ENCODE measurements at places on chromosomes 3 and 15.

GRCh38 chr15:22259881-22260421, 179.6 kb downstream of the OR4M2 start:
- no peak for DNase-seq

- peak; percentile 2 for DNase-seq
Observed at GRCh38 chr15:76058714-76059319, 968 bp upstream of the TMEM266 start.

DNA sequence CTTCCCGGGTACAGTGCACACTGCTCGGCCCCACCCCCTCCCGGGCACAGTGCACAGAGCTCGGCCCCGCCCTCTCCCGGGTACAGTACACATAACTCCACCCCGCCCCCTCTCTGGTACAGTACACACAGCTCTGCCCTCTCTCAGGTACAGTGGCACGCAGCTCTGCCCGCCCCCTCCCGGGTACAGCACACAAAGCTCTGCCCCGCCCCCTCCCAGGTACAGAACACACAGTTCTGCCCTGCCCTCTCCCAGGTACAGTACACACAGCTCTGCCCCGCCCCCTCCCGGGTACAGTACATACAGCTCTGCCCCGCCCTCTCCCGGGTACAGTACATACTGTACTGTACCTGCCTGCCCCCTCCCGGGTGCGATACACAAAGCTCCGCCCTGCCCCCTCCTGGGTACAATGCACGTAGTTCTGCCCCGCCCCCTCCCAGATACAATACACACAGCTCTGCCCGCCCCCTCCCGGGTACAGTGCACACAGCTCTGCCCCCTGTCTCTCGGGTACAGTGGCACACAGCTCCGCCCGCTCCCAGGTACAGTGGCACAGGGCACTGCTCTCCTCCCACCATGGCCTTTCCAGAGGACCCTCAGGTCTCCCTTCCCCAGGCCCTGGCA, 16.4 kb upstream of the PRR20G start:
- DNase-seq, result peak; percentile 99

DNA sequence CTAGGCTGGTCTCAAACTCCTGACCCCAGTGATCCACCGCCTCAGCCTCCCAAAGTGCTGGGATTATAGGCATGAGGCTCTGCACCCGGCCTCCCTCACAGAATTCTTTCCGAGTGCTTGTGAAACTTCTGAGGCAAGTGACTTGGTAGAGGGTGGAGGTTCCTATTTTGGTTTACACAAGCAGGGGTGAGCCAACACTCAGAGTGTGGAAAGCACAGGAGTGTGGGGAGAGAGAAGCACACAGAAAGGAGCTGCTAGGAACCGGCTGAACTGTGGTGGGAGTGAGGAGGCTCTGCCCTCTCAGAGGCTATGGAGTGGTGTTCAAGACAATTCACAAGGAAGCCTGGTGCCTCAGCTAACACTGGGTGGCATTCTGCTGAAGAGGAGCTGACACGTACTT, 7.7 kb downstream of the CAPN3 start:
- DNase-seq, result no peak

DNA sequence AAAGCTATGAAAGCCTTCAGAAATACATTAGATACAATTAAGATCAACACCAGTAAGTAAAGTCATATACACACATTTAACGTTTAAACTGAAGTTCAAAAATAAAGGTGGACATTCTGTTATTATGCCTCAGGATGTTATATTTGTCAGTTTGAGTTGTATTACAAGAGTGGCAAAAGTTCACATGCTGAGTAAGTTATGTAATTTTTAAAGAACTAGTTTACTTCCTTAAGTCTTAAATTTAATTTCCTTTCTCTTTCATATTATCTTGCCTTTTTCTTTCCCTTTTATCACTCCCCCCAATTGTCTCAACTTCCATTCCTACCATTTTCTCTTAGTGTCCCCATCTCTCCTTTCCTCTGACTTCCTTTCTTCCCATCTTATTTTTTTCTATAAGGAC, 4.9 kb upstream of the GPR87 start:
- no peak for DNase-seq

DNA sequence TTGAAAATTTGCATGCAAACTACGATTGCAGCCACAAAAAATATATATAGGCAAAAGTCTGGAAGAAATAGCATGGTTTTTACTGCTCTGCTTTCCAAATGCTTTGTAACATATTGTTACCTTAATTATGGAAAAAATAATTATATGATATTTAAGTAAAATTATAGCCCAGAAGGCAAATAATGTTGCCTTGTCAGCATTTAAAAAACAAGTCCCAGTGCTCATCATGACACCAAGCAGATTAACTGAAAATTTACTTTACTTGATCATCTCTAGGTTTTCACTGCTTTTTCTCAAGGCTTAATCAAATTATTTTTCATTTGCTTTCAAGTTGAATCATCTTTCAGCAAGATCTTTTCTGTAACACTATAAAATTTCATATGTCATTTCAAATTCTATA, 262.9 kb downstream of the ZMAT3 start:
- no peak for DNase-seq

GRCh38 chr15:101187820-101188636, 63.8 kb downstream of the CHSY1 start:
- no peak for DNase-seq

GRCh38 chr3:123310741-123311140, 109.0 kb downstream of the SEC22A start:
- DNase-seq, result no peak

GRCh38 chr3:170865209-170866094, 4.5 kb downstream of the RPL22L1 start:
- no peak for DNase-seq

DNA sequence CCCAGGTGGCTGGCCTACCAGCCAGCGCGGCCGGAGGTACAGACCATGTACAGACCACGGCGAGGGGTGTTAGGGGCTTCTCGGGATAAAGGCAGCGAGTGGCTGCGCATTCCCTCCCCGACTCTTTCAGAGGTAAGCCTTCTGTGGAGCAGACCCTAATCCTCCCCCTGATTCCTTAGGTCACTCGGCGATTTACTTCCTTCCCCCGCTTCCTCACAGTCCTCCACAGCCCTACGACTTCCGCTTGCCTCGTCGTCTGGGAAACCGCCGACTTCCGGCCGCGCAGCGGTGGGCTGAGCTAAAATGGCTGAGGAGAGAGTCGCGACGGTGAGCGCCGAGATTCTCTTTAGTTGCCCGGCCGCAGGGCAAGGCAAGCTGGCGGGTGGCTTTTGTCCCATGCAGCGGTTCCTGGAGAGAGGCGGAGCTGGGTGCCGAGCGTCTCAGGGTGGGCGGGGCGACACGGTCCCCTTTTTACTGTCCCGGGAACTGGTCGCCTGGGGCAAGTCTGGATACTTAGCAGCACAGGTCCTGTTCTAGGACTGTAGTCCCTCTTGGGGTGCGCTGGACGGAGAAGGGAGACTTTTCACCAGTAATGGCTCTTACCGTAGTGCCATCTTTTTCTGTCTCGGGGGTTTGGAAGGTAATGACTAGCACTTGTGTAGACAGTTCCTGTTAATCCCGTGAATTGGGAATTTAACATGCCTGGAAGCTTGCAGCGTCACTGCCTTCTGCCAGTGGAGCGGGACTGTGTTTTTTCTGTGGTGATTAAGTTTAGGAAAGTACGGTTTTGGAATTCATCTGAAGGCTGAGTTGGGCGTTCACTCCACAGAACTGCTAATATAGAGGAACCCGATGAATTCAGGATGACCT, at the start of the genes BBS4 and HIGD2B:
TSS of gene BBS4 (plus strand) at position 283 of the 870 bp plus-strand sequence. CDS start at position 304, 21 bp downstream.
TSS of gene HIGD2B (minus strand) at position 258 of the 870 bp plus-strand sequence. CDS start 9,808 bp downstream, outside the sequence.
- DNase-seq, result no peak

- peak; percentile 92 for DNase-seq
Observed at GRCh38 chr3:124834723-124835718, 52.1 kb downstream of the ITGB5 start.

- DNase-seq, result no peak
Observed at GRCh38 chr3:188605231-188605630, 451.3 kb downstream of the LPP start.

GRCh38 chr3:46378426-46378942, 7.7 kb downstream of the CCR5 start:
- DNase-seq, result no peak

GRCh38 chr3:184262764-184263179, 1.4 kb upstream of the CAMK2N2 start:
- no peak for DNase-seq

DNA sequence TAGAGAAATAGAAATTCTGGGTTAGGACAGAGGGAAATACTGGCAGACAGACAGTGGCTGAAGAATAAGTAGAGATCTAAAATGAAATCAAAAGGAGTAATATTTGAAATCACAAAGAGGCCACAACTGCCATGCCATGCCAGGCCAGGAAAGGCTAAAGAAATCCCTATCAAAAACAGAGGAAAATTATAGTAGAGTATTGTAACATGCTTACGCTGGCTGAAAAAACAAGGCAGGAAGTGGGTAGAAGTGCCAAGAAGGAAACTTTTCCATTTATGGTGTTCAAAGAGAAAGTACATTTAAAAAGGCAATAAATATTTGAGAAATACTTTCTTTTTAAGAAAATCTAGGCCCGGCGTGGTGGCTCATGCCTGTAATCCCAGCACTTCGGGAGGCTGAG, 415.7 kb downstream of the PLCL2 start:
- DNase-seq, result no peak

- DNase-seq, result no peak
Observed at GRCh38 chr3:130870423-130870822, 23.5 kb upstream of the ATP2C1 start.

DNA sequence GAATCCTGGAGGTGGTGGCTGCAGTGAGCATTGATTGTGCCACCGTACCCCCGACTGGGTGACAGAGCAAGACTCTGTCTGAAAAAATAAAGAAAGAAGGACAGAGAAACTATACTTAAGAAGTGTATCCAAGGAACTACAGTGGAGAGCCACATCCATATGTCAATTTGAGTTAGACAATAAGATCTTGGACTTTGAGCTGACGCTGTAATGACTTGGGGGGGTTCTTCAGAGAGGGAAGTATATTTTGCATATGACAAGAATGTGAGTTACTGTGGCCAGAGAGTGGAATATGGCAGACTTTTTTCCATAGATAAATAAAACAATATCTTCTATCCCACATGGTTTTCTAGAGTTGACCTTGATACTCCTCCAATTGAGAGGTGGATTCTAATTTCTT, 52.6 kb upstream of the TEX264 start:
- no peak for DNase-seq

GRCh38 chr3:127264292-127264691, 23.6 kb downstream of the PRR20G start:
- DNase-seq, result no peak

- DNase-seq, result no peak
Observed at GRCh38 chr15:52020221-52021085, 1.4 kb downstream of the MAPK6 start.

- DNase-seq, result no peak
Observed at GRCh38 chr3:50648313-50648712, 26.4 kb upstream of the DOCK3 start.

GRCh38 chr15:66876421-66876730, 174.3 kb downstream of the SMAD6 start:
- DNase-seq, result no peak

DNA sequence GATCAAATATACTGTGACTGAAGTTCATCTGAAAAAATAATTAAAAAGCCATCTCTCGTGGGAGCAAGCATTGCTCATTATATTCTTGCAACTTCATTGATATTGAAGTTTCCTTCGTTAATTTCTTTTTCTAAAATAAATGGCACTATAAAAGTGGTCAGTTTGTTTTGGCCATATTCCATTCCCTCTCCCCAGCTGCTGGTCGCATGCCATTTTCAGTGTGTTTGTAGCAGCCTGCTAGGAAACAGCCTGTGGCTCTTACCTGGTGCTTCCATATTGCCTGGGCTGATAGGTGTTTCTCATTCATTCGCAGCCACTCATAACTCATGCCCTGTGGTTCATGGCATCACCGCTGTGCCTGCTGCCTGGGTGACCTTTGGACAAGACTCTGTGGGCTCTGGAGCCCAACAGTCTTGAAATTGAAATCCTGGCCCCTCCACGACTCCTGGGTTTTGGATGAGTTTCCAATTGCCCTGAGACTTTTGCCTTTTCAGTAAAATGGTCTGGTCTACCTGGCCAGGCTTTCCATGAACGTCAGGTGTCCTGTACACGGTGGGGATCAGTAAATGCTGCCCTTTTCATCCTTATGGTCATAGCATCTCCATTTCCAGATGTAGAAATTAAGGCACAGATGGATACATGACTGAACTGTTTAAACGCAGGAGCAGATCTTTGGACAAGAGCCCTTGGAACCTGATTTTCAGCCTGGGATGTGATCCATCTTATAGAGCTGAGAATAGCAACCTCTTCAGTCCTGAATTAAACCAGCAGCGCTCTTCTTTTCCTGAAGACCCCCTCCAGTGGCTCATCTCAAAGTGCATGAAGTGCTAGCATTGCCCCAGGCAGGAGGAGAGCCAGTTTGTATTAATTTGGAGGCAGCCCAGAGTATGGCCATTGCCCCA, 69.4 kb downstream of the SLCO3A1 start:
- peak; percentile 90 for DNase-seq

DNA sequence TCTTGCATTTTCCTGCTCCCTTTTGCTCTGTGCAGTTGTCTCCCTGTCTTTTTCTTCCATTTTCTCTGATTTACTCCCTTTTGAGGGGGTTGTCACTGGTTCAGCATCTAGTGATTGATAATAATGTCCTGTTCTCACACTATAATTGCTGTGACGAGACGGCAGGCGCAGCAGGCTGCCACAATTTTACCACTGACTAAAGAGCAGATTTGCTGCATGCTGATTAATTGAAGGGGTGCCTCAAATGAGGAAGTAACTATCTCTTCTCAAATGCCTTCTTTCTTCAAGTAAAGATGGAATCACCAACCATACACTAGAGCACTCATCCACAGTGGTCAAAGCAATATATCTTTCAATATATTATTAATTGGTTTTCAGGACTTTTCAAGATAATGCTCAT, 219.3 kb downstream of the CBLB start:
- DNase-seq, result peak; percentile 14

- no peak for DNase-seq
Observed at GRCh38 chr15:61521953-61522352, 292.9 kb upstream of the RORA start.

DNA sequence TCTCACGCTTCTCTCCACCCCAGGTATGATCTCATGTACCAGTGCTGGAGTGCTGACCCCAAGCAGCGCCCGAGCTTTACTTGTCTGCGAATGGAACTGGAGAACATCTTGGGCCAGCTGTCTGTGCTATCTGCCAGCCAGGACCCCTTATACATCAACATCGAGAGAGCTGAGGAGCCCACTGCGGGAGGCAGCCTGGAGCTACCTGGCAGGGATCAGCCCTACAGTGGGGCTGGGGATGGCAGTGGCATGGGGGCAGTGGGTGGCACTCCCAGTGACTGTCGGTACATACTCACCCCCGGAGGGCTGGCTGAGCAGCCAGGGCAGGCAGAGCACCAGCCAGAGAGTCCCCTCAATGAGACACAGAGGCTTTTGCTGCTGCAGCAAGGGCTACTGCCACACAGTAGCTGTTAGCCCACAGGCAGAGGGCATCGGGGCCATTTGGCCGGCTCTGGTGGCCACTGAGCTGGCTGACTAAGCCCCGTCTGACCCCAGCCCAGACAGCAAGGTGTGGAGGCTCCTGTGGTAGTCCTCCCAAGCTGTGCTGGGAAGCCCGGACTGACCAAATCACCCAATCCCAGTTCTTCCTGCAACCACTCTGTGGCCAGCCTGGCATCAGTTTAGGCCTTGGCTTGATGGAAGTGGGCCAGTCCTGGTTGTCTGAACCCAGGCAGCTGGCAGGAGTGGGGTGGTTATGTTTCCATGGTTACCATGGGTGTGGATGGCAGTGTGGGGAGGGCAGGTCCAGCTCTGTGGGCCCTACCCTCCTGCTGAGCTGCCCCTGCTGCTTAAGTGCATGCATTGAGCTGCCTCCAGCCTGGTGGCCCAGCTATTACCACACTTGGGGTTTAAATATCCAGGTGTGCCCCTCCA, 19.1 kb downstream of the TYRO3 start:
- peak; percentile 43 for DNase-seq
